Spinal cord (tissue), 10 donors: ENCODE measurements at places on chromosomes 11 and 22. TPM values are rescaled to one million over a fixed set of nuclear protein-coding genes. Genes with fewer than 3 reads are reported as not detected.

DNA sequence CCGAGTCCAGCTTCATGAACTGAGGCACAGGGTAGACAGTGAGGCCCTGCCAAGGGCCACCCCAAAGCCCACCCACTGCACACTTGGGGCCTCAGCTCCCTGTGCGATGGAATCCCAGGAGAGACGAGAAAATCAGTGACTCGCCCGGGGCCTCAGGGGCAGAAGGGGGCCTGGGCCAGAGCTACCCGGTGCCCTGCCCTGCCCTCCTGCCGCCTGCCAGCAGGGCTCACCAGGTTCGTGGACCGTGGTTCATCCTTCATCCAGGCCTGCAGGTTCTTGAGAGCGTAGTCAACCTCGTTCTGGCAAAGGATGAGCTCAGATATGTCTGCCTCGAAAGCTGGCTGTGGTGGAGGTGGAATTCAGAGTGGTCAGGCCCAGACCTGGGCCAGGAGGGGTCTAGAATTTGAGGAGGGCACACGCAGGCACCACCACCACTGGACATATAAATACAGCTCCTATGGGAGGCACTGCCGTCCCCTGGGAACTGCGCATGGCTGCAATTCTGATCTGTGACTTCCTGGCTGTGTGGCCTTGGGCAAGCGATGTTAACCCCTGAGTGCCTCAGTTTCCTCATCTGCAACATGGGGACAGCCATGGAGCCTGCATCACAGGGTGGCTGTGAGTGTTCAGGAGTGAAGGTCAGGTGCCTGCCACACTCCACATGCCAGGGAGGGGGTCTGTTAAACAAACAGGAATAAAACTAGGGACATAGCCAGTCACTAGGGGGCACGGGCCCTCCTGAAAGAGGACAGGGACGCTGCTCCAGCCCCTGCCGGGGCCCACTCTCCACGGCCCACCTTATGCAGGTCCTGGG is 7.5 kb downstream of the ALDH3B2 start:
- no peak overlapping the region for H3K4me3 ChIP-seq
- H3K4me1 ChIP-seq = no peaks in the 10 kb centered on the region
- no peaks in the 10 kb centered on the region for H3K27me3 ChIP-seq
- H3K36me3 ChIP-seq = no peaks in the 10 kb centered on the region
- no peak for DNase-seq
- no peak overlapping the region for H3K27ac ChIP-seq

Gene SCUBE2
- total RNA-seq = 21.4 TPM

Gene MS4A4E
- total RNA-seq = 1.5 TPM

- DNase-seq = peak; percentile 21
- no peak overlapping the region for H3K4me3 ChIP-seq
- no peak overlapping the region for H3K27ac ChIP-seq
- H3K36me3 ChIP-seq = no peaks in the 10 kb centered on the region
Observed at GRCh38 chr11:101862391-101863233, 52.2 kb upstream of the CEP126 start.

DNA sequence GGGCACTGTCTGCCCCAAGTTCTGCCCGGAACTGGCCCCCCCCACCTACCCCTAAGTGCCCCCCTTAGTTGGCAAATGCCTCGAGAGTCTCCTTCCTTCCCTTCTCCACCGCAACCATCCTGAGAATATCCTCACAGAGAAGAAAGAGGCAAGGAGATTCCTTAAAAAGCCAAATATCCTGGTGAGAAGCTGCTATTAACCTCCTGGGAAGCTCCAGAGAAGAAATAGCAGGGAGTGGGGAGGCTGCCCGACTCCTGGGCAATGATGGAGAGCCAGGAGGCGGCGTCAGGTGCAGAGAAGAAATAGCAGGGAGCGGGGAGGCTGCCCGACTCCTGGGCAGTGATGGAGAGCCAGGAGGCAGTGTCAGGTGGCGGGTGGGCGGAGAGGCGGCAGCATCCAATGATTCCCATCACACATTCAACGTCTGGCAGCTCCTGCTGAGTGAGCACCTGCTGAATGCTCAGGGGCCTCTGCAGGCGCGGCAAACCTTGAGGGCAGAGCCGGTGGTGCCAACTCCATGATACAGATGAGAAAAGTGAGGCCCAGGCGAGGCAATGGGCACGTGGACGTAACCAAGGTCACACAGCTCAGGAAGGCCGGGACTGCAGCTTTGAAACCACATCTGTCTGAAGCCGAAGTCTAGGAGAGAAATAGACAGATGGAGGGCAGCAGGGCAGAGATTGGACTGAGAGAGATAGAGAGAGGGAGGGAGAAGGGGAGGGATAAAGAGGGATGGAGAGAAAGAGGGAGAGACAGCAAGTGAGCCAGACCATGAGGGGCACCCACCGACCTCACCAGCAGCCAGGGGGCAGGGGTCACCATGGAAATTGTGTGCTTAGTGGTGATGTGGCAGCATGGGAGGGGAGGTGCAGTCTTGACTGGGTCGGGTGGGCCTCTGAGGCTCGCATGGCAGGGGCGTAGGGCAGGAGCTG is 58.3 kb downstream of the CYTH4 start:
- no peaks in the 10 kb centered on the region for H3K36me3 ChIP-seq
- peaks cover 38% of the 10 kb centered on the region for H3K4me1 ChIP-seq
- no peak overlapping the region for H3K27ac ChIP-seq
- no peak for DNase-seq
- no peak overlapping the region for H3K4me3 ChIP-seq

DNA sequence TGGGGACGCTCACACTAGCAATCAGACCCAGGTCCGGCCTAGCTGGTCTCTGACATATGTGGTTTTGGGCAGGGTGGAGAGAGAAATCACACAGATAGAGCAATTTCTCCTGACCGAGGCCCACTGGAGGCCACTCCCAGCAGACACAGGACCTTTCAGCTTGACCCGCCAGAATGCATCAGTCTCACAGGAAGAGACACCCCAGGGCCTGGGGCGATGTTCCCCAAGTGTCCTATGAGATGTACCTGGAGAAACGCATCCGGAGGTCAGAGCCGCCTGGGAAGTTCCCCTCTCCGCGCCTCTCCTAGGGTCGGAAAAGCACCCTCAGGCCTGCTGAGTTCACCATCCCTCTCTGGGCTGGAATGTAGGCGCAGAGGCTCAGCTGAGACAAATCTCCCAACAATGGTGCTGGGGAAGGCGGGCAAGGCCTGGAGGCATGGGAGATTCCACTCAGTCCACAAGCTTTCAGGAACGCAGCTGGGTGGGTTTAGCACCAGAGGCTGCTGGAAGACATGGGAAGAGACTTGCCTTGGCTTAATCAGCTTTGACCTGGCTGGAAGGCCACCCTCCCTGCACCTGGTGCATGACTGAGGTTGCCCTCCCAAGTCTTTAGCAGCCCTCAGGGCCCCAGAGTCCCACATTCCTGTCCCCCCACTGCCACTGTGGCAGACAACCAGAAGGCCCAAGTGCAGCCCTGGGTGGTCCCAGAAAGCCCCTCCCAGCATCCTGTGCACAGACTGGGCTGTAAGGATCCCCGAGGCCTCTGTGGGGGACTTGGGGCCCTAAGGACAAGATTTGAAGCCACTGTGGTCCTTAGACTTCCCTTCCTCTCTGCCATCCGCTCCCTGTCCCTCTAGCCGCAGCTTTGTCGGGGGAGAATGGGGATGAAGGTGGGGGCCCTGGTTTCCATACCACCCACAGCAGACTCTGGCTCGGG is 57.5 kb downstream of the RTL6 start:
- DNase-seq = no peak
- H3K4me1 ChIP-seq = peaks cover 9% of the 10 kb centered on the region
- no peak overlapping the region for H3K27ac ChIP-seq
- no peak overlapping the region for H3K4me3 ChIP-seq
- H3K27me3 ChIP-seq = no peaks in the 10 kb centered on the region

- H3K4me3 ChIP-seq = no peak overlapping the region
- H3K36me3 ChIP-seq = no peaks in the 10 kb centered on the region
- DNase-seq = no peak
Observed at GRCh38 chr11:96122601-96123074, 198.7 kb upstream of the MTMR2 start.

Gene MDK
- total RNA-seq = 423 TPM

- H3K36me3 ChIP-seq = peaks cover 93% of the 10 kb centered on the region
- H3K27ac ChIP-seq = no peak overlapping the region
- no peak for DNase-seq
- H3K4me3 ChIP-seq = no peak overlapping the region
- no peaks in the 10 kb centered on the region for H3K27me3 ChIP-seq
Observed at GRCh38 chr11:119049081-119049480, 7.9 kb downstream of the HYOU1 start.

DNA sequence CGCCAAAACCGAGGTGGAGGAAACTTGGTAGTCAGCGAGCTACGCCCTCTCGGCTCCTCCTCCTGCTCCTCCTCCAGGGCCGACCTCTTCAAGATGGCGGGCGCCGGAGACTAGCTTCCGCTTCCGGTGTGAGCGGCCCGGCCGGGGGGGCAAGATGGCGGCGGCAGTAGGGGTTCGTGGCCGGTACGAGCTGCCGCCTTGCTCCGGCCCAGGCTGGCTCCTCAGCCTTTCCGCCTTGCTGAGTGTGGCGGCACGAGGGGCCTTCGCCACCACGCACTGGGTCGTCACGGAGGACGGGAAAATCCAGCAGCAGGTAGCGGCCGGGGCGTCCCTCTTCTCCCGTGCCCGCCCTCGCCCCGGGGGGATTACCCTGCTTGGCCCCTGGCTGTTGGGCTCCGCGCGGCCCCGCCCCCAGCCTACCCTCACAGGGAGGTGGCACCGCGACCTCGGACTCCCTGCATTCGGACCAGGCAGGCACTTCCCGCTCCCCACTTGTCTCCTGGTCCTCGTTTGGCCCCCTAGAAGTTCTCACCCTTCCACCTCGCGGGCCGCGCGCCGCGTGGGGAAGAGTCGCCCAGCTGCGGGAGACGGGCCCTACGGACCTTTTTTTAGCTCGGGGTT is at the start of gene TTC17:
Gene TTC17, plus strand, starts transcription at position 120 of the 621 bp plus-strand sequence. Its CDS starts 35 bp downstream, at position 155.
- H3K4me1 ChIP-seq = peaks cover 4% of the 10 kb centered on the region
- H3K36me3 ChIP-seq = peaks cover 4% of the 10 kb centered on the region
- peak within 1 kb of the TSS; percentile 86 for H3K27ac ChIP-seq
- peak within 1 kb of the TSS; percentile 96 for H3K4me3 ChIP-seq
- H3K27me3 ChIP-seq = no peaks in the 10 kb centered on the region

- H3K4me3 ChIP-seq = no peak overlapping the region
- H3K4me1 ChIP-seq = no peaks in the 10 kb centered on the region
- H3K27ac ChIP-seq = no peak overlapping the region
- no peak for DNase-seq
- no peaks in the 10 kb centered on the region for H3K36me3 ChIP-seq
Observed at GRCh38 chr11:76824980-76825725, 35.6 kb upstream of the ACER3 start.

Gene CCDC86
- 6.5 TPM for total RNA-seq

- H3K27ac ChIP-seq = no peak overlapping the region
- H3K27me3 ChIP-seq = no peaks in the 10 kb centered on the region
- no peaks in the 10 kb centered on the region for H3K4me1 ChIP-seq
- DNase-seq = no peak
- no peak overlapping the region for H3K4me3 ChIP-seq
Observed at GRCh38 chr11:39268176-39268690, 2191.2 kb downstream of the LRRC4C start.

Gene PATE4
- total RNA-seq = not detected

Gene OOSP4A
- not detected for total RNA-seq

GRCh38 chr11:114832532-114833125 is 154.3 kb downstream of the NXPE2 start:
- H3K27ac ChIP-seq = no peak overlapping the region
- no peaks in the 10 kb centered on the region for H3K36me3 ChIP-seq
- H3K4me3 ChIP-seq = no peak overlapping the region
- DNase-seq = peak; percentile 47
- no peaks in the 10 kb centered on the region for H3K4me1 ChIP-seq

DNA sequence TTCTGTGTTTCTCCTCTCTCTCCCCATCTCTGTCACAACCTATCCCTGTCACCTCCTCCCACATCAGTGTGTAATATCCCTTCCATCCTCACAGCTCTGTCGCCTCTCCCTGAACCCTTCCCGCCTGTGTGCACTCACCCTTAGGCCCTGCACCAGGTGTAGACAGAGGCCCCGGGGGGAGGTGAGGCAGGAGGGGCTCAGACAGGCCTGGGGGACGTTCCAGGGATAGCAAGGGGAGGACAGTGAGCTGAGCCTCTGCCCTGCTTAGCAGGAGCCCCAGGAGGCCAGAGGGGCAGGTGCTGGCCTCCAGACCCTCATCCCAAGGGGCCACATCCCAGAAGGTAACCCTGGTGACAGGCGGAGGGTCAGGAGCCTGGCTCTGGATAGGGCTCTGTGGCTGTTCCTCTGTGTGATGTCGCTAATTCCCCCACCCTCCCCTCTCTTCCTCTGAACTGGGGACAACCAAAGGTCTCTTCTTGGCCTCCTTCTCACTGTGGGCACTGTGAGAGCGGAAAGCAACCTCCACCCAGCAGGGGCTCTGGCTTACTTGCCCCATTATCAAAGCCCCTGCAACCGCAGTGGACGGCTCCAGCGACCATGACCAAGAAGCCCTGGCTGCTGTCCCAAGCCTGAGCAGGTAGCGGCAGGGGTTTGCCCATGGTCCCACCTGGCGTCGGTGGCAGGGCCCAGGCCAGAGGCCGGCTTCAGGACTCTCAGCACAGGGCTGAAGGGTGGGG is 35.7 kb downstream of the KCNJ4 start:
- H3K36me3 ChIP-seq = peaks cover 3% of the 10 kb centered on the region
- no peak for DNase-seq
- H3K27ac ChIP-seq = no peak overlapping the region

GRCh38 chr22:41699264-41700107 is at the start of gene MEI1:
Gene MEI1, plus strand, starts transcription at chr22:41699503. Its CDS starts 36 bp downstream, at chr22:41699539.
- peaks cover under 1% of the 10 kb centered on the region for H3K36me3 ChIP-seq
- no peaks in the 10 kb centered on the region for H3K27me3 ChIP-seq
- H3K4me3 ChIP-seq = no peak within 1 kb of the TSS
- peaks cover 21% of the 10 kb centered on the region for H3K4me1 ChIP-seq
- no peak within 1 kb of the TSS for H3K27ac ChIP-seq

DNA sequence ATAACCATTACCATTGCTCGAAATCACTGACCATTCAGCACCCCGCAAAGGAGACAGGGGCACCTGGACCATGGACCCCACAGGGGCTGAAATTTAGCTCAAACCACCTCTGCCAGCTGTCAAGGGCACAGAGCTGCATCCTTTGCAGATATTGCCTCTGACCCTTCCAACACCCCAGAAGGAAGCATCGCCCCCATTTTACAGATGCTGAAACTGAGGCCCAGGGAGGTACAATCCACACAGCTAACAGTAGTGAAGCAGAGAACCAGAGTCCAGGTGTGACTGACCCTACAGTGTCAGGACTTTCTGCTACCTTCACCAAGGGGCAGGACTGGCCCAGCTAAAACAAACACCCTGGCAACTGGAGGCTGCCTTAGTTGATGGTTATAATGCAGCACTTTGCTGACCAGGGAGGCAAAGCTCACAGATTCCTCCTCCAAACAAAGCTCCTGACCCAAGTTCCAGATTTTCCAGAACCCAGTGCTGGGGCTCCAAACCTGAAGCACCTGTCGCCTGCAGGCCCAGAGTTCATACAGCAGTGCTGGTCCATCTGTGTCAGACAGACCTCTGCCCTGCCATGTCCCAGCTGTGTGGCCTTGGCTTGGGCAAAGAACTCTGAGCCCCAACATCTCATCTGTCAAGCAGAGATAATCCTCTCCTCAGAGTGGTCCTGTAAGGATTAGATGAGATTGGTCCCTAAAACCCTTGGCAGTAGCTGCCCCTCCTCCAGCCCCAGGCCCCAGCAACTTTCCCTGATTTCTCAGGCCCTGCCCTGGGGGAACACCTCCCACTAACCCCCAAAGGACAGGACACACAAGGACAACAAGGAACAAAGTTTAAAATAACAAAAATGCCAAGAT is 15.2 kb upstream of the ARAP1 start:
- DNase-seq = no peak
- H3K4me3 ChIP-seq = no peak overlapping the region
- H3K27me3 ChIP-seq = no peaks in the 10 kb centered on the region
- H3K36me3 ChIP-seq = peaks cover 11% of the 10 kb centered on the region

Gene OR52H1
- 0.40 TPM for total RNA-seq

Gene TREH
- not detected for total RNA-seq

Gene SHANK3
- total RNA-seq = 8.3 TPM
